Prostate gland (tissue), 2 donors: ENCODE measurements at places on chromosomes 12 and 14. TPM values are rescaled to one million over a fixed set of nuclear protein-coding genes. Genes with fewer than 3 reads are reported as not detected.

DNA sequence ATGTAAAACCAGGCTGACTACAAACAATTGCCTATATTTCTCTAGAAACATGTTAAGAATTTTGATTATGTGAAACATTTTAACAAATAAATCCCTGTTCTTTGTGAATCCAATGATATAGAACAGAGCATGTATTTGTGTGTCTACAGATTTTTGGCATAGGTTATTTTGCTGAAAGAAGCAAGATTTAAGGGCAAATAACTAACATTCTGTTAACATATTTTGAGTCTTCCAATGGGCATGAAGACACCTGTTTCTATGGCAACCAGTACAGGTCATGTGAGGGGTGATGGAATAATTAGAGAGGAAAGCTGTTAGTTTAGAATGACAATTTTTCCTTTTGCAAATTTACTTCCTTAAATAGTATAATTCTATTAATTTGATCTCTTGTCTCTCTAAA is 8.8 kb downstream of the ART4 start:
- H3K4me3 ChIP-seq, result no peak overlapping the region
- no peaks in the 10 kb centered on the region for H3K27me3 ChIP-seq
- no peak overlapping the region for H3K27ac ChIP-seq
- DNase-seq, result no peak
- H3K36me3 ChIP-seq, result no peaks in the 10 kb centered on the region

DNA sequence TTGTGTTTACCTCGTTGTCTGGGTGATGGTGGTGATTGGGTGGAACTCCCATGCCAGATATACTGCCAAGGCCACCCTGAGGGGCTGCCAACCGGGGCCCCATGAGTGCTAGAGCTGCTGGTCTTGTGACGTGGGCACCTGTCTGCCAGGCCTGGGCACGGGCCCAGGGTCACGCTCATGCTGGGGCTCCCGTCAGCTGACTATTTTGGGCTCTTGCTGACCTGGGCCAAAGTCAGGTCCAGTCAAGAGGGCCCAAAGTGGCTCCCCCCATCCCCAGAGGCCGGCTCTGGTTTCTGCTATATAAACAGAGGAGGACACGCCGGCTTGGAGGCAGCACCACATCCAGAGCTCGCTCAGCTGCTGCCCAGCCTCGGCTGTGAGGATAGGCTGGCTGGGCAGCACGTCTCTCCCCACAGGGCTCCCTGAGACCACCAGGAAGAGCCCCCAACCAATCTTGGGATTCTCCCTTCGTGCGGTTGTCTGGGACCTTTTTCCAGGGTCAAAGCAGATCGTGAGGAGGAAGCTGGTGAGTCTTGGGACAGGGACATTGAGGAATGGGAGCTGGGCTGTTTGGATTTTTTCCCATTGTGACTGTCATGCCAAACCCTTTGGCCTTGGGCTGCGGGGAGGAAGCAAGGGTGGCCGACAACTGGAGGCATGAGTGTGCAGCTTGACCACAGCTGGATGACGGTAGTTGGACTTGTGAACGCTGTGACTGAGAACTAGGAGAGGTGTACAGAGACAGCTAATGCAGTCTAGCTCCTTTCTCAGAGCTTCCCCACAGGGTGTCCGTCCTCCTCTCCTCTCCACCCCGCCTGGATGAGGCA is 7.6 kb upstream of the NR4A1 start:
- H3K27ac ChIP-seq, result peak overlapping the region; percentile 97
- H3K27me3 ChIP-seq, result no peaks in the 10 kb centered on the region
- H3K4me3 ChIP-seq, result peak overlapping the region; percentile 2
- DNase-seq, result peak; percentile 62

DNA sequence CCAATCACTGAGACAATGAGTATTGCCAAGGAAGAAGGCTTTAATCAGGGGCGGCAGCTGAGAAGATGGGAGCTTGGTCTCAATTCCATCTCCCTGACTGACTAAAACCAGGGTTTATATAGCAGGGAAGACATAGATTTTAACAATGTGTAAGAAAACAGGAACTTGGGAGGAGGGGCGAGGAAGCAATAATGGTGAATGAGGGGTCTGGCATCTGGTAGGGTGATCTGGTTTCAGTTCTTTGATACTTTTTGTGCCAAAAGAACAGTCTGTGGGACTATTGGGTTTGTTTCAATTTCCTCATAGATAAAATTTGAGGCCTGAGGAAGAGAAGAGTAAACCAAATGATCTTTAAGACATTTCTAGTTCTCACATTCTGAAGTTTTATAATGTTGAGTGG is 49.2 kb downstream of the FUT8 start:
- H3K4me1 ChIP-seq, result no peaks in the 10 kb centered on the region
- H3K36me3 ChIP-seq, result no peaks in the 10 kb centered on the region
- H3K27me3 ChIP-seq, result no peaks in the 10 kb centered on the region
- no peak for DNase-seq

DNA sequence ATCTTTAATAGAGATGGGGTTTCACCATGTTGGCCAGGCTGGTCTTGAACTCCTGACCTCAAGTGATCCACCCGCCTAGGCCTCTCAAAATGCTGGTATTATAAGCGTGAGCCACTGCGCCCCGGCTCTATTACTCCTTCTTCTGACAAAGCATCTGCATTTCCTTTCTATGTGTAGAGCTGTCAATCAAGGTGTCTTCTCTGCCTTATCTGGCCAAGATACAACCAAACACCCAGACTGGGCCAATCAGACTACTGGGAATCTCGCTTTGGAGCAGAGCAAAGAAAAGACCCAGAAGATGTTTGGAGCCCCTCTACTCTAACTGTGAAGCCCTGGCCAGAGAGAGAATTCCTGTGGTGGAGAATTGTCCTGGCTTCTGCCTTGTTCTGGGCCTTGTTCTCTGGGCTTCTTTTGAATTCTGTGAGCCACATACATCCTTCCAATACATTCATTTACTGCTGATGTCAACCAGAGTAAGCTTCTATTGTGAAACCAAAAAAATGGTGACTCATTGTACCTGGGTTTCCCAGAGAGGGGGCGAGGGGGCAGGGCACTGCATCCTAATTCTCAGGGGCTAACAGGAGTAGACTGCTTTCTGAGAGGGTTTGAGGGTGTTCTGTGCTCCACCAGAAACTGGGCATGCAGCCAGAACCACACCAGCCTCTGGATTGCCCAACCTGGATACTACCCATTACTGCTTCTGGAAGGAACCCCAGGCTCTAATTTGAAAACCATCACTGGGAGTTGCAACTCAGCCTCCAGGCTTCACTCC is 18.8 kb upstream of the FLVCR2 start:
- DNase-seq, result peak; percentile 28
- no peaks in the 10 kb centered on the region for H3K27me3 ChIP-seq
- no peaks in the 10 kb centered on the region for H3K36me3 ChIP-seq
- no peaks in the 10 kb centered on the region for H3K4me1 ChIP-seq

DBX2 gene
- not detected for total RNA-seq
